IMR-90 (cell line): ENCODE measurements at places on chromosomes 3 and 15.

DNA sequence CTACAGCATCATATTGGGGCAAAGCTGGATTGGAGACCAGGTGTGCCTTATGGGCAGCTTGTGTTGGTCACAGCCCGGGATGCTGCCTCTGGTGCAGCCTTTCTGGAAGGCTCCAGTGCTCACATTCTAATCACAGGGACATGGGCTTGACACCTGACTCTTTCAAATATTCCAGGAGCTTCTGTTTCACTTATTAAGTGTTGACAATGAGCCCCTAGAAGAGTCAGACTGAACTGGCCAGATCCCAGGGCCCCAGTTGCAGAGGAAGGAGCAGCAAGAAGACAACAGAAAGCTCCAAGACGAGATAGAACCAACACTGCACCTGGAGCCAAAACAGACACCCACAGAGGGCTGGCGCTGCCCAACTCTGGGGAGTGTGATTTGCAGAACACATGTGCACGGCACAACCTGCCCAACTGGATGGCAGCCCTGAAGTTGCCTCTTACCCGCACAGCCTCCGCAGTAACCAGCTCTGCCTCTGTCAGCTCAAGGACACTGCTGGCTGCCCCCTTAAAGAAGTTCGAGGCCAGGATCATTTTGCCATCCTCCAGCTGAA lies 30.3 kb downstream of the ALDH1L1 start:
- DNase-seq: no peak

GRCh38 chr3:188287339-188287738 lies 133.4 kb downstream of the LPP start:
- DNase-seq: no peak

DNA sequence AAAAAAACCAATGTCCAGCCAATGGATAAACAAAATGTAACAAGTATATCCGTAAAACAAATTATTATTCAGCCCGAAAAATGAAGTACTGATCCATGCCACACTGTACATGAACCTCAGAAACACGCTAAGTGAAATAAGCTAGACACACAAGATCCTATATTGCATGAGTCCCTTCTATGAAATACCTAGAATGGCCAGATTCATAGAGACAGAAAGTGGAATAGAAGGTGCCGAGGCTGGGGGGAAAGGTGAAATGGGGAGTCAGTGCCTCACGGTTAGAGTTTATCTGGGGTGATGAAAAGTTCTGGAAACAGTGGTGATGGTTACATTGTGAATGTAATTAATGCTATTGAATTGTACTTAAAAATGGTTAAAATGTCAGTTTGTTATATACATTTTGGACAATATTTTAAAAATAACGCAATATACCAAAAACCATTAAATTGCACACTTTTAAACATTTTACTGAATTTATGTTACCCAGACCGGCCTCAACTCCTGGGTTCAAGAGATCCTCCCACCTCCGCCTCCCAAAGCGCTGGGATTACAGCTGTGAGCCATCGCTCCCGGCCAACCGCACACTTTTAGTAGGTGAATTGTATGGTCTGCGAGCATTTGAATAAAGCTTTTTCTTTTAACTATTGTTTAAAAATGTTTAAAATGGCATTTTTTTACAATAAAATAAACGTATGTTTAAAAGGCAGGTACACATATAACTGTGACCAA lies 2.1 kb downstream of the RNF168 start:
- DNase-seq: peak; percentile 53

DNA sequence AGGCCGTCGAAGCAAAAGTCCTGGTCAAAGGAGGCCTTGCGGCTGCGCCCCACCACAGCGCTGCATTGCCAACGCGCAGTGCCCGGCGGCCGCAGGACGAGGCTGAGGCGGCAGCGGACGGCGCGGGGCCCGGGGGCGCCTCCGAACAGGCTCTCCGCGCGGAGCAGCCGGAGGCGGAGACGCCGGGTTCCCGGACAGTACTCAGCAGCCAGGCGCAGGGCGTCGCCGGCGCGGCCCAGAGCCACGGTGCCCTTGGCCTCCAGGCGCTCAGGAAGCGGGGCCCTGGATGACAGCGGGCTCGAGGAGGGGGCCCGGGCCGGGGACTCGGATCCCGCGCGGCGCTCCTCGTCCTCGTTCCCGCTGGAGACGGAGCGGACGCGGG lies 1.1 kb downstream of the C2CD4B start:
- DNase-seq: no peak

- DNase-seq: no peak
Observed at GRCh38 chr3:195070336-195070735, 200.6 kb downstream of the XXYLT1 start.

DNA sequence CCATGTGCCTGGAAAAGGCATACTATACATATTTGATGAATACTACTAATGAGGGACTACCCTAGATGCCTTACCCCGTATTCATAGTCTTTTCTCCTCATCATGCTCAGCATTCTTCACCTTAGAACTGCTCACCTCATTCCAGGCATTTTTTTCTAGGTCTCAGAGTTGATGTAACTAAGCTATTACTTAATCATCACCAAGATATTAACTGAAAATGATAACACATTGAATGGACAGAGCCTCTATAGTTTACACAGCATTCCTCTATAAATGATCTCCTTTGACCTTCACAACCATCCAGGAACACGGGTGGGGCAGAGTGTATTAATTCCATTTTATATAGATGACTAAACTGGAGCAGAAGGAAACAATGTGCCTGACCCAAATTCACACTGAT lies 174.1 kb upstream of the DPH6 start:
- DNase-seq: peak; percentile 40

DNA sequence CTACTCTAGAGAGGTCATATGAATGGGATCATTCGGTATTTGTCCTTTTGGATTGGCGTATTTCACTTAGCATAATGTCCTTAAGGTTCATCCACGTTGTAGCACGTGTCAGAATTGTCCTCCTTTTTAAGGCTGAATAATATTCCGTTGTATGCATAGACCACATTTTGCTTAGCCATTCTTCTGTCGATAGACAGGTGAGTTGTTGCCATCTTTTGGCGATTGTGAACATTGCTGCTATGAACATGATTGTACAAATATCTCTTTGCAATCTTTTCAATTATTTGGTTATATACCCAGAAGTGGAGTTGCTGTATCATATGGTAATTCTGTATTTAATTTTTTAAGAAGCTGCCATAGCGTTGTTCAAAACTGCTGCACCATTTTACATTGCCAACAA lies 52.4 kb upstream of the GOLGA8J start:
- no peak for DNase-seq

DNA sequence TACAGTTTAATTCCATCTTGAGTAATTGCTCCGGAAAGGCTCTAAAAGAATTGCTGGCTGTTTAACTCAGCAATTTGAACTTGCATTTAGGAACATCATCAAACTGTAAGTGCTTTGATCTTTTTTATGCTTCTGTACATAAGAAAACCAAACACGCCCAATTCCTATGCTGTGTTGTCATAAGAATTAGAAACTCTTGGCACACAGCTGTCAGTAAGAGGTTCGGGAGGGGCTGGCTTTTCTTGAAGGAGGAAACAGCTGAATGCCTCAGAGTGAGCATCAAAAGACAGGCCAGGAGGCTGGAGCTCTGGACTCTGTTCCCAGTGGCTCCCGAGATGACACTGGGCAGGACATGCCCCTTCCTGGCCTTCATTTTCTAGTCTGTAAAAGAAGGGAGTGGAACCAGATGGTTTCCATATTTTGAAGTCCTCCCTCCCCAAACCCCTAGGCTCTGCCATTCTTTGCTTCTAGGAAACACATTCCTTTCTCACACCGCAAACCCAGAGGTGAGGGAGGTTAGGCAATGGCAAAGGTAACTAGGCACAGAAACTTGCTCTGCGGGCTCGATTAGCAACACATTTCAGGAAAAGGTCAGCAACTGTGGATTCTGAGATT lies 73.7 kb upstream of the DLG1 start:
- peak; percentile 87 for DNase-seq

DNA sequence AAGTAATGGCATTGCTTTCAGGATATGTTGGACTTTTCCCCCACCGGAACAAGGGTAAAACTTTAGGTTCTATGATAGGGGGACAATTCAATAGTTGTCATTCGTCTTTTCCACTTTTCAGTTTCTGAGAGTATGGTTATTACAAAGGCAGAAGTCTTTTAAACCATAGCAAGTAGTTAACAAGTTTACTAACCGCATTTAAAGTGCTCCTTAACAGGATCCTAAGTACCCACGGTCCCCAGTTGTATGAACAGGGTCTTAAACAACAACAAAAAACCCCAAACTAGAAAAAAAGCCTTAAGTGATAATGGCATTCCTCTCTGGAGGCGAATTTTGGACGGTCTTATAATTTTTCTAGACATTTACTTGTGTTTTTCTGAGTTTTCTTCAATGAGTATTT lies 831 bp downstream of the IFT57 start:
- no peak for DNase-seq

DNA sequence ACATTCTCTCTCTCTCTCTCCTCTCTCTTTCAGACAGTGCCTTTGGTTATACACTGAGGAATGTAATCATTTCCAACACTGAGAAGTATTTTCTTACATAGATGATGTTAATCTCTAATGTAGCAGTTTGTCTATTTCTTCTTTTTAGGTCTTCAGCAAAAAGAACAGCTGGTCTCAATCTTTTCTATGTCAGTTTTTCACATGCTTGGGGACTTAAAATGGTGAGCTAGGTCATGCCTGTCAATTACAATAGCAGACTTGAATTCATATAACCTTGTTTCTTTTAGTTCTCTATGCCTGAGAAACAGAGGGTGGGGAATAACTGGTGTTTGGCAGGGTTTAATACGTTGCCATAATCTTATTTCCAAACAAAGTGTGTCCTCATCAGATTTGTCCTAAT lies 786.2 kb downstream of the SQOR start:
- DNase-seq: no peak

GRCh38 chr15:44296625-44297524 lies 8.4 kb downstream of the GOLM2 start:
- peak; percentile 78 for DNase-seq

DNA sequence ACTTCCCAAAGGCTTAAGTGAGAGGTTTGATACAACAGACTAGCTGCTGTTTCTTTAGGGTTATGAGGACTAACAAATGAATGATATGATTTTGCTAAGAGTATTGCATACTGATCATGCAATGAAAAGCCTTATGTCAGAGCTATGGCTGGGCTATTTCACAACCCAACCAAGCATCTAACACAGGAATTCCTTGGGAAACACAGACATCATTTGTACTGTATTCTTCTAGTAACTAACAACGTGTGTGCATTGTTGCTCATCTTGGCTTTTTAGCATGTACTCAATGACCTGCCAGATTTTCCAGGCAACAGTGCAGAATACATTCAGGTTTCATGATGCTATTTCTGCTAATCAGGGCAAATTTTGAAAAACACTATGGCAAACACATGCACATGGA lies 19.3 kb downstream of the PDZRN3 start:
- peak; percentile 91 for DNase-seq

GRCh38 chr3:72285502-72285901 lies 500.6 kb upstream of the PROK2 start:
- no peak for DNase-seq

- DNase-seq: no peak
Observed at GRCh38 chr3:49025005-49025792, 3.3 kb downstream of the NDUFAF3 start.

GRCh38 chr3:100023595-100023994 lies 90.7 kb downstream of the FILIP1L start:
- no peak for DNase-seq

- no peak for DNase-seq
Observed at GRCh38 chr3:137103739-137104138, 146.0 kb downstream of the IL20RB start.

- peak; percentile 96 for DNase-seq
Observed at GRCh38 chr3:170709046-170709445, 123.2 kb upstream of the SLC7A14 start.
